ENCODE measurements at places on chromosomes 4 and X.

DNA sequence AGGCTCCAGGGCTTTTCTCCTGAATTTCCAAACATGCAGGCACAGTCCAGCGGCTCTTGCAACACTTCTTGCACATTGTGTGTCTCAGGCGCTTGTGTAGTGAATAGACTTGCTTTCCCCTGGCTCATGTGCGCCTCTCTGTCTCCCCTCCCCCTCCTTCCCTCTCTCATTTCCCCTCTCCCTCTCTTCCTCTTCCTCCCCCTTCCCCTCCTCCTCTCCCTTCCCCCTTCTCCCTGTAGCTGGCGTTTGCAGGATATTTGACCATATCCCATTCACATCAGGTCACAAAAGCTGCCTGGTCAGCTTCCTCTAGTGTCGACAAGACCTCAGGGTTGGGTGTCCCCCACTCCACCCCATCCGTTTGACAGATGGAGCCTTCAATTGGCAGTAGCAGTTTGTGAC is 2.4 kb downstream of the CHST7 start:
- no peak for DNase-seq

- no peak for DNase-seq
Observed at GRCh38 chr4:76597423-76597979, 162.5 kb downstream of the SHROOM3 start.

GRCh38 chrX:56751071-56751470 is 22.0 kb downstream of the NBDY start:
- no peak for DNase-seq

- no peak for DNase-seq
Observed at GRCh38 chr4:186915816-186916215, 192.2 kb upstream of the FAT1 start.

DNA sequence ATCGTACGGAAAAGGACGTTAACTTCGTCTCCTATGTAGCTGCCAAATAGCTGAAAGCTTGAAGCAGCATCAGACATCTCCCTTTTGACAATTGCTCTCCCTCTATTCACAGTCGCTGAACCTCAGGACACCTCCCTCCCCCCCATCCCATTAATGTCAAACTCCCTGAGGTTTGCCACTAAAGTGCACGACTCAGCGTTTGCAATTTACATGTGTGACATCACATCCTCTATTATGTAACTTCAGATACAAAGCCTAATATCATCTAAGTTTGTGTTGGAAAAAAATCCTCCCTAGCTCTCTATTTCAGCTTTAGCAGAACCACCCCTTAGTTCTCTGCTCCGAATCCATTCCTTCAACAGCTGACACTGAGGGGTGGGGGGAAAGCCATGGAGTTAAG is 5.5 kb upstream of the NR3C2 start:
- DNase-seq, result no peak

DNA sequence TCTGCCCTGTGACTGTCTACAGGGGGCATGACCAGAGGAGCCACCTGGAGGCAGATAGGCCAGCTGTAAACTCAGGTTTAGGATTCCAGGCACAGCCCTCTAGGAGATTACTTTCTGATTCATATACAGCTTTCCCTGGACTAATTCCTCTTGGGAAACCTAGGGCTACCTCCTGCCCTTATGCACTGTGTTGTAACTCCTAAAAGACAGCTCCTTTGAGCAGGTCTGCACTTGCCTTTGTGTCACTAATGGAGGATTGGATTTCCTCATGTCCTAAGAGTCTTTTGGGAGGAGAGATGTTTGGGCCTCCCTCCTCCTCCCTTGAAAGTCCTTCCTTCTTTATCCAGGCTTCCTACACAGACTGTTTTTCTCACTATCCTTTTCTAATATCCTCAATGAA is 202.0 kb downstream of the PCDH19 start:
- DNase-seq, result peak; percentile 13

DNA sequence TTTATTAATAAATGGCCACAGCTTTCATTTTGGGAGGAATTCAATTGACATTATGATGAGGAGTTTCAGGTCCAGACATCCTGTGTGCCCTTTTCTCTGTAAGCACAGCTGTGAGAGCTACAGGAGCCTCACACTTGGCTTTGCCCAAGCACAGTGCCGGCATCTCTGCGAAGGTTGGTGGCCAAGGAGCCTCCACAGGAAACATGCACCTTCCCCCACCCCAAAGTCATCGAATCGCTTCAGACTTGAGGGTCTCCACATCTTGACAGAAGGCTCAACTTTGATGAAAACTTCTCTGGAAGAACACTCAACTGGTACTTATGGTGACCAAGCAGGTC is 100.0 kb downstream of the SYNPO2 start:
- DNase-seq, result no peak

GRCh38 chrX:152823657-152824056 is 6.9 kb downstream of the CETN2 start:
- DNase-seq, result no peak

DNA sequence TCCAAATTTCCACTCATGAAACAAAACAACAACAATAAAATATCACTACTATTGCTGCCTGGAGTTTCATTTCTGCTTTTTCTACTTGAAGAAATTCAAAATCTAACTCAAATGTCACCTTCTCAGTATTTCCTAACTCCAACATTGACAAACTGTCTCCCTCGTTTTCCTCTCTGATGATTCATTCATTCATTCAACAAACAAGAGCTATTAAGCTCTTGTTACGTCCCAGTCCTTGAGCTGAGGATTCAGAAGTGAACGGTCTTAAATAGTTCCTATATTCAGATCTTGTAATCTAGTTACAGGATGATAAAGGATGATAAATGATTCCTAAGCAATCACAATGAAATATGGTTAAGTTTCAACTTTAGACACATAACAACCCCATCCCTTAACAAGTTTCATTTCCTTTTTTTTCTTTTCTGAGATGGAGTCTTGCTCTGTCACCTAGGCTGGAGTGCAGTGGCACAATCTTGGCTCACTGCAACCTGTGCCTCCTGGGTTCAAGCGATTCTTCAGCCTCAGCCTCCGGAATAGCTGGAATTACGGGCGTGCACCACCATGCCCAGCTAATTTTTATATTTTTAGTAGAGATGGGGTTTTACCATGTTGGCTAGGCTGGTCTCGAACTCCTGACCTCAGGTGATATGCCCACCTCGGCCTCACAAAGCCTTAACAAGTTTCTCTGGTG is 1.7 kb downstream of the SLC9B2 start:
- no peak for DNase-seq

DNA sequence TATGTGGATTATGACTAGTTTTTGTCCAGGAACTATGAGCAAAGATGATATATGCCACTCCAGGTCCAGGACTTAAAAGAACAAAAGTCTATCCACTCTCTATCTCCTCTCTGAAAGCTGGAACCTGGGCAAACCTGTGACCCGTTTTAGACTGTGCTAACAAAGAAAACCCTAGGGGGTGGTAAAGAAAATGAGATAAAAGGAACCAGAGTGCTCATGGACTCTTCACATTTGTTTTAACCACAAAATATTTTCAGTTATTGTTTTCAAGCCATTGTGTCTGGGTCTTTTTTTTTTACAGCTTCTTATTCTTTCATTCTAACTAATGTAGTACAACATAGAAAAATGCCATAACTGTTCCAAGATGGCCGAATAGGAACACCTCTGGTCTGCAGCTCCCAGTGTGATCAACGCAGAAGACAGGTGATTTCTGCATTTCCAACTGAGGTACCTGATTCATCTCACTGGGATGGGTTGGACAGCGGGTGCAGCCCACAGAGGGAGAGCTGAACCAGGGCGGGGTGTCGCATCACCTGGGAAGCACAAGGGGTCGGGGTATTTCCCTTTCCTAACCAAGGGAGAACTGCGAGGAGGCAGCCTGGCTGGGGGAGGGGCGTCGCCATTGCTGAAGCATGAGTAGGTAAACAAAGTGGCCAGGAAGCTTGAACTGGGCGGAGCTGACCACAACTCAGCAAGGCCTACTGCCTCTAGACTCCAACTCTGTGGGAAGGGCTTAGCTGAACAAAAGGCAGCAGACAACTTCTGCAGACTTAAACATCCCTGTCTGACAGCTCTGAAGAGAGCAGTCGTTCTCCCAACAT is 45.1 kb downstream of the CHM start:
- DNase-seq, result no peak

GRCh38 chrX:136953867-136954787 is 73.6 kb upstream of the RBMX start:
- peak; percentile 28 for DNase-seq

- DNase-seq, result no peak
Observed at GRCh38 chr4:33625748-33626147, 2618.6 kb downstream of the ARAP2 start.

DNA sequence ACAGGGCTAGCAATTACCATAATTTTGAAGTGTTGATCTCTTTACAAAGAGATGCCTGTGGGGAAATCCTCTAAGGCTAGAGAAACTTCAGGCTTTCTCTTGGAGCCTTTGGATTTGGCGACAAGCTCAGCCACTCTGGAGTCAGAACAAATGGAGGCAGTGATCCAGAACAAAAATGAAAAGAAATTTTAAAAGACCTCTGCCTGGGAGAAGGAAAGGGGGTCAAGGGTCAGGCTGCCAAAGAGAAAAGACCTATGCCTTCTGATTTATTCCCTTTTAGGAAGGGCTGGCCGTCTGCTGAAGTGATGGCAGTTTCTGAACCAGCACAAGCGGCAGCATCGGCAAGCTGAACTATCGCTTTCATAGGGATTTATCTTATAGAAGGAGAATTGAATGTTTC is 140.8 kb upstream of the SFRP2 start:
- no peak for DNase-seq

DNA sequence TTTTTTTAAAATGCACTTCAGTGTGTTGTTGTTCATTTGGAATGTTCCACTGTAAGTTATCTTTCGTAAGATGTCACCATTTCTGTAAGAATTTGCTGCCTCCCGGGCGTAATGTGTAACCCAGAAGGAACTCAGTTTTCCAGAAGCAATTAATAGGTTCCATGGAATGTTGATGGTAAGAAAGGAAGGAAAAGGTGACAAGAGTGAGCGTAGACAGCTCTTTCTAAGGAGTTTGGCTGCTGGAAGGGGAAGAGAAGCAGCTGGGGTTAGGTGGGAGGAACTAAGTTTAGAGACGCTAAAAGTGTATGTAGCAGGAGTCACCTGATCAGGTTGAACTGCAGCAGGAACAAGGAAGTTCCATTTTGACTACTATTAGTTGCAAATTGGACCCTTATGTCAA is 35.9 kb downstream of the PNMA5 start:
- DNase-seq, result no peak

GRCh38 chr4:188110741-188111471 is 1.5 kb upstream of the TRIML2 start:
- DNase-seq, result no peak

DNA sequence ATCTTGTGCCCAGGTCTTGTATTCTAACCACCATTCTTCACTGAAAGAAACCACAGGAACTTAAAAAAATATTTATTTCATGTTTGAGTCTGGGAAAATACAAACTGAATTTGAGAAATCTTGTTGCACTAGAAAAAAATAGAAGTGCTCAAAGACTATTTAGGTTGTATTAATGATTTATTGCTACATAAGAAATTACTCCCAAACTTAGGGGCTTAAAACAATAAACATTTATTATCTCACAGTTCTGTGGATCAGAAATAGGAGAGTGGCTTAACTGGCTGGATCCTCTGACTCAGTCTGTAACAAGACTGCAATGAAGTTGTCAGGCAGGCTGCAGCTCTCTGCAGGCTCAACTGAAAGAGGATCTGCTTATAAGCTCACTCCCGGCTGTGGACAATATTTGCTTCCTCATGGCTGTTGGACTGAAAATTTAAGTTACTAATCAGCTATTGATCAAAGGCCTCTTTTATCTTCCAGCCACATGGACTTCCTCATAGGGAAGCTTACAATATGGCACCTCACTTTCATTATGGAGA is 295.4 kb upstream of the FAM241A start:
- DNase-seq, result no peak

- DNase-seq, result no peak
Observed at GRCh38 chr4:62015043-62015739, 815.1 kb downstream of the ADGRL3 start.

- no peak for DNase-seq
Observed at GRCh38 chr4:166798126-166798525, 436.2 kb downstream of the SPOCK3 start.

DNA sequence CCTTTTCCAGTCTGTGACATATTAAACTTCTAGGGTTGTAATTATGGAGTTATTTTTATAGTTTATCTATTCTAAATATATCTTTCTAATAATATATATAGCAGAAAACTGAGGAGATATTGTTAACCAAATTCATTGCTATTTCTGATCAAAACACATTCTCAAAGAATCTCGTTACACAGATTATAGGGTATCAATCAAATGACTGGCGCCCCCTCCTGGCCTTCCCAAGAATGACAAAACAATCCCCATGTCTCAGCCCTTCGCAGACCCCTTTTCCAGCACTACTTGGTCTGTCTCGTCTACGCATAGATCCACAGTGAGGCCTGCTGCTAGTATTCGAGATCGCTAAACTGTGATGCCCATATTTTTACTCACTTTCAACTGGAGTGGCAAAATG is 209.3 kb downstream of the GPC3 start:
- DNase-seq, result peak; percentile 8

GRCh38 chrX:108537005-108537404 is 97.4 kb downstream of the COL4A5 start:
- peak; percentile 11 for DNase-seq

DNA sequence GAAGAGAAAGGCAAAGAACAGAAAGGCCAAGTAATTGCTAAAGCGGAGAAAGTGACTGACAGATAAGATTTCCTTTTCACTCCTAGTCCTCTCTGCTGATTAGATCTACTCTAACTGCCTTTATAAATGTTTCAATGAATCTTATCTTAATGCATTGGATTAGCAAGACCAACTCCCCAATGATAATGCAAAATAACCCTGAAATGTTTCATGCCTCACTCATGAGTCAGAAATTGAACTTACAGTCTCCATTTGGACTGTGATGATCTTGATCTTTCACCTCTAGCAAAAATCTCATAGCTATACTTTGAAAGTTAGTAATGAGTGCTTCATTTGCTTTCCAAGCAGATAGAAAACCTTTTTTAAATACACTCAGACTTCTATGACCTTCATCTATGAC is 26.5 kb downstream of the SLC10A7 start:
- DNase-seq, result no peak

GRCh38 chr4:182224192-182224850 is 18.9 kb upstream of the TENM3 start:
- DNase-seq, result no peak

DNA sequence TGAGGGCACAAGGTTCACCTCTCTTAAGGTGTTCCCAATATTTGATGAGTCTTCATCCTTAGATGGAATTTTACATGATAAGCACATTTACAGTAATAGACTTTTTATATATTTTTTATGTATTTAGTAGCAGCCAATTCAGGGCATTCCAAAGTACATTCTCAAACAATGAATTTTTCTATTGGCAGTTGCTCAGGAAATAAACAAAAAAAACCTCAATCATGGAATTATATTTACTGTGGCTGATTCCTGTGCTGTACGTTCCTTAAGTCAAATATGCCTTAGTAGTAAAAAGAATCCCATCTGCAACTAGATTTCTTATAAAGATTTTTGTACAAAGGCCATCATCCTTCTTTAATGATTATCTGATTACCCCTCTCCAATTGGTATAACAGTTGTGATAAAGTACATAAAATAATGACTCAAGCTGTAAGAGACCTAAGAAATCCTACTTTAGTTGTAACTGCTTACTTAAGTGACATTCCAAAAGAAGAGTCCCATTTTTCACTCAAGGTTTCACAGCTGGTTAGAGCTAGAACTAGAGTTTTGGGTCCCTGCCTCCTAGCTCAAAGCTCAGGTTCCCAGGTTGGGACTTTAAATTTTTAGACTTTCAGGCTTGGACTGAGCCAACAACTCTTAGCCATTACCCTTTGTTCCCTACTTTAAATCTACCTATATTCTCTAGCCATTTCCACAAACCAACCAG is 152.7 kb downstream of the FHIP1A start:
- DNase-seq, result no peak

All from DMS 273 treated with DMSO at 0.1 percent for 48 hours (cell line).